ENCODE measurements at places on chromosomes 3 and 15.

DNA sequence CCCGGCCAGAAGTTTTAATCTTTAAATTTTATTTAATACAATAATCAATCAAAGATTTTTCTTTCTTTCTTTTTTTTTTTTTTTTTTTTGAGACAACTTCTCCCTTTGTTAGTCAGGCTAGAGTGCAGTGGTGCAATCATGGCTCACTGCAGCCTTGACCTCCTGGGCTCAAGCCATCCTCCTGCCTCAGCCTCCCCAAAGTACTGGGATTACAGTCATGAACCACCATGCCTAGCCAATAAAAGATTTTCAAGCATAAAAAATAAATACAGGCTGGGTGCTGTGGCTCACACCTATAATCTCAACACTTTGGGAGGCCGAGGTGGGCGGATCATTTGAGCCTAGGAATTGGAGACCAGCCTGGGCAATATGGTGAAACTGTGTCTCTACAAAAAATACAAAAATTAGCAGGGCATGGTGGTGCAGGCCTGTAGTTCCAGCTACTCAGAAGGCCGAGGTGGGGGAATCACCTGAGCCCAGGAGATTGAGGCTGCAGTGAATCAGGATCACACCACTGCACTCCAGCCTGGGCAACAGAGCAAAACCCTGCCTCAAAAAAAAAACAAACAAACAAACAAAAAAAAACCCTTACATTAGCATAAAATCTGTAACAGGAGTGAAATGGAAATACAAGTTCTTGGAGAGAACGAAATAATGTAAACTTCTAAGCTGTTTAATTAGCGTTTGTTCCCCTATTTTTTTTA is 29.1 kb upstream of the SRP14 start:
- no peak for DNase-seq

GRCh38 chr15:75025107-75025506 is 1.7 kb downstream of the PPCDC start:
- no peak for DNase-seq

DNA sequence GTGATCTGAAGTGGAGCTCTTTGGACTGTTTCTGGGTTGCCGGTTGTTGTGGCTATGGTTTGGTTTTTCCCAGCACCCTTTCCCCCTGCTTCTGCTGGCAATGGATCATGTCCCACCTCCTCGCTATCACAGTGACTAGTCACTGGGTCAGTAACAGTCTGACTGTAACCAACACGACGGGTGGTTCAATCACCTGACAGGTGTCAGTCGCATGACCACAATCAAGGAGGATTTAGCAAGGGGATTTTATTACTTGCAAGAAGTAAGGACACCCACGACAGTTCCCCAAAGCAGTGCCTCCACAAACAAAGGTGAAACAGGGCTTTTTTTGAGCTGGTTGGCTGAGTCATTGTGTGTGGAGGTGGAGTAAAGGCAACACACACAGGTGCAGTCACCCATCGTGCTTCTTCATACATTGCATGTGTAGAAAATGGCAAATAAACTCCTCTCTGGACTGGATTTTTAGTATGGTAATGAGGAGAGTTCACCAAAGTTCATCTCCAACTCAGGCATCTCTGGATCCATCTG is 58.8 kb upstream of the FAM3D start:
- no peak for DNase-seq

GRCh38 chr3:119401069-119401468 is 62.3 kb downstream of the TMEM39A start:
- DNase-seq = no peak

DNA sequence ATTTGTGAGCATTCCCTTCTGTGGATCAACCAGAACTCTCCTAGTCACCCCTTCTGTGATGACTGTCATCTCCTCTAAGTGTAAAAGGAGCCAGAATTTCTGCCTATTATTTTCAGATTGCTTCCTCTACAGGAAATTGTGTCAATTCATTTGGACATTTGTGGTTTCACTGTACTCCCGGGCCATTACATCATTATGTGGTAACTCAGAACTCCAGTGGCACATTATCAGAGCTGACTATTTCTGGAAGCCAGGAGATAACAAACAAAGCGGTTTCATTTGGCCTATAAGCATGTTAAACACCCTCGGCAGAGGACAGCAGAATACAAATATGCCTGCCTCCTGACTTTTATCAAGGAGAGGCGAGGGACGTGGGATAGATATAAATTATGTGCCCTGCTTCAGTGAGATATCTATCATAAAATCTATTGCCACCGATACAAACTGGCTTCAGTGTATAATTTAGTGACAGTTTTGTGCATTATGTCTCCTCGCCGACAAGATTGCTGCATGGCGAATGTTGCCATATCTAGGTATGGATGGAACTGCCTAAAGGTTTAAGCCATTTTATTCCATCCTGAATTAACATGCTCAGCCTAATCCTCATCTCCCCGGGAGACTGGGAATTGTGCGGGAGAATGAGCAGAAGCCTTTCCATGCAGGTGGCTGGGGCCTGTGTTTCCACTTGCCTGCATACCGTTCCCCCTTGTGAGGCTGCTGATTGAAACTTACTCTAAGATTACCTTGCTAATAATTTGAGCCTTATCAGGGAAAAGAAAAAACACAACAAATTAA is 193.4 kb upstream of the SEMA6D start:
- no peak for DNase-seq

GRCh38 chr3:61595826-61596225 is 34.5 kb downstream of the PTPRG start:
- DNase-seq = no peak

DNA sequence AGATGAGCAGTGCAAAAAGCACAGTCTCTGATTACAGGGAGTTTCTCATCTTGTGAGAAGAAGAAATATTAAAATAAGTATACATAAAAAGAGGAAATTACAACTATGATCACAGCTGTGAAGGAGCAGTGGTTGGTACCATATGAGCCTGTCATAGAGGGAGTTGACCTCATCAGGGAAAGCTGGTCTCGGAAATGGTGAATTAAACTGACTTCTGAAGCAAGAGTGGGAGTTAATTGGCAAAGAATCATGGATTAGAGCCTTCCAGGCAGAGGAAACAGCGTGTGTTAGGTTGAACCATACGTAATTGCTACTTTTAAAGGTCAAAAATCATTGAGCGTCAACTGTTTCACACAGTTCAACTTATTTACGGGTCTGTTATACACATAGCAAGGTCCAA is 539.1 kb downstream of the EDEM1 start:
- DNase-seq = no peak

GRCh38 chr3:188948997-188949389 is 222.8 kb upstream of the TPRG1 start:
- DNase-seq = no peak

- no peak for DNase-seq
These were observed 318.5 kb downstream of the GBE1 start for GRCh38 chr3:81442758-81443456.

- no peak for DNase-seq
These were observed 33.3 kb upstream of the TUBGCP5 start for GRCh38 chr15:23072633-23073032.

DNA sequence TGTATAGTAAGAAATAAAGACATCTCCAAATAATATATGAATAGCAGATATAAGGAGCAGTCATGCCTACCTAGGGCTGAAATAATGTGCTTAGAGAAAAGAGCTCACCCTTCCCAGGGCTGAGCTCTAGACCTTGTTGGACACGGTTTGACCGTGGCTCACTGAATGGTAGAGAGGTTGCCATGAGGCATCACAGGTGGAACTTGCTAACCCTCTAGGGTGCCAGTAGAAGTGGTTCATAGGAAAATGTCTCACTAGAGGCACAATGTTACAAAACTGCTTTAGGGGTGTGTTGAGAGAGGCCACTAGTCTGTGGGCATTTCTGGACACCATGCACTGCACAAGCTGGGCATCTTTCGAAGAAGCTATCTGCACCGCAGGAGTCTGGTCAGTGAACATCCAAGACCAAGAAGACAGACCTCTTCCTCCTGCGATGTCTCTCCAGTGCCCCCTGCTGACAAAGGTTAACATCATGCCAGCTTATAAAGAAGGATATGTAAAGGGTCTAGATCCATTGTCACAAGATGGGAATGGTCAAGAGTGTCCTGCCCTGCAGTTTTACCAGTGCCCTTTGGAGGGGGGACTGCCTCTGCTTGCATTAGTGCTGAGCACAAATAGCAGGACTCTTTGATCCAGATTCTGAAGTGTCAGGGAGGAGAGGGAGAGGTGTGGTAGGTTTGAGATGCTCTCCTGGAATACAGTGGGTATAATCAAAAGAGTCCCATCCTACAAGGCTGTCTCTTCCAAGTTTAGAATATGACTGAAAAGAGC is 266.8 kb downstream of the ZNF385D start:
- peak; percentile 66 for DNase-seq

GRCh38 chr15:47711655-47712054 is 5.7 kb upstream of the SEMA6D start:
- DNase-seq = no peak

DNA sequence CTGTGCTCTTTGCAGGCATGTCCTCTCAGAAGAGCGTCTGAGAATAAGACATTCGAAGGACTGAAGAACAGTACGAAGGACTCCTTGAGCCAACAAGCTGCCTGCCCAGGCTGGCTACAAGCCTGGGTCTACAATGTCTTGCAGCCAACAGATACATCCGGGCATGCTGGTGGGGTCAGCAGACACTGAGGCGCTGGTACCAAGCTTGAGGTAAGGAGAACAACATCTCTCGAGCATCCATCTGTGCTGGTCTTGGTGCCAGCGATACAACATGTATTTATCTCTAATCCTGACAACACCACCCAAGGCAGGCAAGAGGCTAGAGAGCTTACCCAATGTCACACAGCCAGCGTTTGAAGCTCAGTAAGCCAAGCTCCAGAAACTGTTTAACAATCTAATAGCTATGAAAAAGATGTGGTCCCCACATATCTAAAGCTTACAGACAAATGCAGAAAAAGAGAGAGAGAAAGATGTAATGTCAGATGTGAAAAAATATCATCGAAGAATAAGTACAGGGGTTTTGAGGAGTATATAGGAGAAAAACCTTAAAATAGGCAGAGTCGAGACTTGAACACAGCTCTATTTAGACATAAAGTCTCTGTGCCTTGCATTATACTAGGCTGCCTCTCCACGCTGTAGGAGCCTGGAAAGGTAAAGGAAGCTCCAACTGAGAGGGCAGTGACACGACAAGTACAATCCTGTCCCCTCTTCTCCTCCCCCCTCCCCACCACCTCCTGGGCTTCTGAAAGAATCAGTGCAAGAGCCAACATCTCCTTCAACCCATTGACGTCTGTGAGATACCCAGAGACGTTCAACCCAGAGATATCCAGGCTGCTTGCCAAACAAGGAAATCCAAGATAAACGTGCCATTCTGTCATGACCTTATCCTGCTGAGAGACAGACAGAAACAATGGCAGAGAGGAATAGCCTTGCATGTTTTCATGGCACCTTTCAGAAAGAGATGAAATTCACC is 39.4 kb downstream of the WWTR1 start:
- DNase-seq = no peak

DNA sequence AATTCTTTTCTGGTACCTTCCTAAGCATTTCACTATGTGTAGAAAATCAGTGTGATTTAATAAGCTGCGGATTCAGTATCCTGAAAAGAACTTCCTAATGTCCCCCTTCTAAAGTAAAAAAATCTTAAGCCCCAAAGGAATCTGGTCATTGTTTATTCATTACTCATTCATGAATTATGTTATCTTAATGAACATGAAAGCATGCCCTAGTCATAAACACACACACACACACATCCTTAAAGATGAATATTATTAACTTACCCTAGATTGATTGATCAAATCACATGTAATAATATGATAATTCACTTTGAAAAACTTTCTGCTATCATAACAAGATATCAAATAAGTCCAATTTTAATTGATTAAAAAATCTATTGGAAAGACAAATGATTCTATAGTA is 96.4 kb upstream of the BFSP2 start:
- DNase-seq = no peak

DNA sequence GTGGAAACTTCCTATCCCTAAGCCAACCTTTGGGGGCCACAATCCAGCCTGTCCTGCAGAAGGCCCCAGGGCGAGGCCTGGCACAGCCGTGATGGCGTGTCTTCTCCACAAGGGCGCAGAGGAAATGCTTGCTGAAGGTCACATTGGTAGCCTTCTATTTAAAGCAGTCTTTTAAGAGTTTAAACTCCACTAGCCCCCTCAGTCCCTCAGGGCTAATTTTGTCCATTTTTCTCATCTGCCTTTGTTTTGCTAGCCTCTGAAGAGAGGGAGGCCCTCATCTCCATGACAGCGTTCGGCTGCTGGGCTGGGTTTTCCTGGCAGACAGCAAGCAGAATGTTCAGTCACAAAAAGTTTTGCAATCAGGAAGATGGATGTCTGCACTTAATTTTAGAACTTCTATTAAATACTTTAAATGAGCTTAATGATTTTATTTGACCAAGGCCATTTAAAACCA is 40.8 kb downstream of the RARB start:
- peak; percentile 94 for DNase-seq

GRCh38 chr3:129942296-129942695 is 32.2 kb upstream of the TRH start:
- DNase-seq = peak; percentile 82

DNA sequence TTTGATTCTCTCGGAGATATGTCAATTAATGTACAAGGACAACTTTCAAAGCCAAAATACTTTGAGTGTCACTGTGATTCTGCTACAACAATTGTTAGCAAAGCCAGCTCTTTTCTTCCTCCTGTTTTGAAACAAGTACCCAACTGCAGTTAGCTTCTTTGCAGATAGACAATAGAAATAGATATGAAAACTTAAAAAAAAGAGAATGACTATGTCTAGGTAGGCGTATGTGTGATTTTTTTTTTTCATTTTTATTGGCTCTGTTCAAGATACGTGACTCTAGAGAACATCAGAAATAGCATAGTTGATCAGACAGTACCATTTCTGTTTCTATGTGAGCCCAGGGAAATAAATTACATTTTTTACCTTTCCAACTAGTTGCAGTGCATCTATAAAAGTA is 142.9 kb upstream of the CNTN4 start:
- DNase-seq = no peak

GRCh38 chr15:89360294-89360971 is 25.8 kb upstream of the POLG start:
- DNase-seq = no peak

DNA sequence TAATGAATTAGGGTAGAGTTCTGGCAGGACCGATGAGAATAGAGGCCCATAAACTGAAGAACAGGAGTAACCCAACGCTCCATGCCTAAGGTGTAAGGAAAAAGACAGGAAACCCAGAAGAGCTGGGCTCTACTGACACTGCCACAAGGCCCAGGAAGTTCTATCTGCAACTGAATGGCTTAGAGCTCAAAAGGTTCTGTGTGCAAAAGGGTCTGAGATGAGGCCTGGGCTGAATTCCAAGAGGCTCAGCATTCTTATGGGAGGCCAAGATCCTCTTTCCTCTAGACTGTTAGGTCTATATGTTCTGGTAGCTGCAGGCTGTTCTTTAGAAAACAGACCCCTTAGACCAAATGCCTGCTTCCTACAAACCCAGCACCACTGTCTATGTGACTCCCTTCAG is 30.5 kb upstream of the PRSS50 start:
- no peak for DNase-seq

Measured in kidney (tissue), 22 donors.